ENCODE measurements at places on chromosomes 1 and 21.

DNA sequence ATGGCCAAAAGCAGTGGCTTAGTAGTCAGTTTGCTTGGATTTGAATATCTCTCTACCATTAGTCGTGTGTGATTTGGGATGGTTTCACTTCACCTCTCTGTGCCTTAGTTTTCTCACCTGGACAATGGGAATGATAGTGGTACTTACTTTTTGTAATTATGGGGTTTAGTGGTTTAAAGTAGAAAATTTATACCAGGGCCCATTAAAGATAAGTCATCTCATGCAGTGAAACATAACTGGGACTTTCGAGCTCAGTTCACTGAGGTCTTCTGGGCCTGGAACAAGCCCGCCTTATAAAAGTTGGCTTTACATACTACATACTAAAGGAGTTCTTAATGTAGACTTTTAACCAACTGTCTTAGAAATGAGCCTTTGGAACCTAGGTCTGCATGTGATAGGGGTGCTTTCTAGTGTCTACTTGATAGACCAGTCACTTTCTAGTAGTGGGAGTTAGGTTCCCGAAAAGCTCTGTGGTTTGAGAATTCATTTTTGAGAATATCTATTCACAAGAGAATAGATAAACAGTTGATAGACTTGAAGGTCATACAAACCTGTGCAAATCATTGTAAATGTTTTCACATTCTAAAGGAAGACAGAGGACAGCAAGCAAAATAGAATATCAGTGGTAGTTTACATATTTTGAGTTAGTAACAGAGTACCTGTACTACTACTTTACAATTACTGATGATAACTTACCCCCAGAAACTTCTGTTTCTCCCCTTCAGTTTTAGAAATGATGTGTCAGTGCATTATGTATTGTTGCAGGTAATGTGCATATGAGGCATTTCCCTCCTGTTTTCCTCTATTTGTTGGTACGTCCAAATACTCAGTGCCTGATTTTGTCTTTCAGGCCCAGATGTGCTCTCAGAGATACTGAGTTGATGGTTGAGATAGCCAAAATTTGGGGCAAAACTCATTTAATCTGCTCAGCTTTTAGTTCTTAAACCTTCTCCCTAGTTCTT lies 48.0 kb downstream of the DYRK1A start:
- DNase-seq: no peak

DNA sequence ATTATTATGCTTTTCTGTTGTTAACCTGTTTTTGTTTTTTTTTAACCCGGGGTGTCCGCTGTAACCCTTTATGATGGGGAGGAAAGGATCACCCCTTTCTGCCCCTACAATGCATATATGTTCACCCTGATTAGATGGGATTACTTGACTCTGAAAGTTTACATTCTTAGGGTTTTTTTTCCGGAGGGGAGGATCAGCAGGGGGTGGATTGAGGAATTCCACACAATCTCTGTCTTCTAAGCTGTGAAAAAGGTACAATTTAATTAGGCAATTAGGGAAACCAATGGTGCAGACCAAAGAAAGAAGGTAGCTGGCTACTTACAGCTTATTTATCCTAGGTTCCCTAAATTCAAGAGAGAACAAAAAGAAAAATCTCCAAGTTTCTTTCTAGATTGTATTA lies 58.3 kb downstream of the EDEM3 start:
- DNase-seq: no peak

- DNase-seq: peak; percentile 88
These were observed 13.5 kb upstream of the KCNA2 start for GRCh38 chr1:110619412-110620249.

DNA sequence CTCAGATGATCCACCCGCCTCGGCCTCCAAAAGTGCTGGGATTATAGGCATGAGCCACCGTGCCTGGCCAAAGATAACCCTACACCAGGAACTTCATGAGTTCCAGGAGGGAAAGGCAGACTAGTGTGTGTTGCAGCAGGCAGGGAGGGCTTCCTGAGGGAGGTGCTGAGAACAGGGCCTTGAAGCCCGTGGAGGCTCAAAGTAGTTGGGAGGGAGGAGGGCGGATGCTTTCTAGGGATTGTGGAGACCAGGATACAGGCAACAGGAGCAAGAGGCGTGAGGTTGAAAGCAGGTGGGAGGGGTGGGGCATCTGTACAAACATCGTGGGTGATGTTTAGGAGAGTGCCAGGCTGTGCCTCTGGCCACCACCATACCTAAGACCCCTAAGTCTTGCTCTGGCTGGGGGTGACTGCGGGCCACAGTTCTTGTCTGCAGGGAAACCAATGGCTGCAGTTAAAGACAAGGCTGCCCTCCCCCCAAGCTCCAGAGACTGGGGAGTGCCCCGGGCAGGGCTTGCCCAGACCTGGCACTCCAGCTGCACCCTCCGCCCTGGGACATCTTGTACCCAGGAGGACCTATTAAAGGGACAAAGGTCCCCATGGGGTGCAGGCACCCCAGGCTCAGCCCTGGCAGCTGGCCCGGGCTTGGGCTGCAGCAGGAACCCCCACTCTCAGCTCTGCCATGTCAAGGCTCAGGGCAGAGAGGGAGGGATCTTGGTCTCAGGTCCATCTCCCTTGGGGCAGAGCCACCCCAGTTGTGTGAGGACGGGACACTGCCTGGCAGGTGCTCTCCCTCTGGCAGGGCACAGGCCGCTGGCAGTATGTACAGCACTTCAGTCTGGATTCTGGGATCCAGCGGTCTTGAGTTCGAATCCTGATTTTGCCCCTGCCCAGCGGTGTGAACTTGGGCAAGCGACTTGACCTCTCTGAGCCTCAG lies 22.1 kb upstream of the CASZ1 start:
- DNase-seq: no peak

- no peak for DNase-seq
These were observed 183.4 kb upstream of the GALNT2 start for GRCh38 chr1:229883504-229884200.

DNA sequence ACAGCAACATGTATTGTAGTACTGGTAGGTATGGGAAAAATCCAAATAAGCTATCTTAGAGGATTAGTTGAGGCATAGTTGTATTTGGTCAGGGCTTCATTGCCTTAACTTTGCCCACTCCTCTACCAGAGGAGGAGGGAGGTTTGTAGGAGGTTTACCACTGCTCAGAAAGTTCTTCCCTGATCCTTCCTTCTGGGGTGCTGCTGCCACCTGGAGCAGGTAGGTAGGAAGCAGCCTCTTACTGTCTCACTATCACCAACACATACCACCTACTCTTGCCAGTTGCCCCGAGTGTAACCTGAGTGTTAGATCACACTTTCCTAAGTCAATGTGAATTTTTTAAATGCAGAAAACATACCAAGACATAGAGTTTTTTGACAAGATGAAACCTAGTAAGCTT lies 24.1 kb upstream of the ZSWIM5 start:
- DNase-seq: no peak

DNA sequence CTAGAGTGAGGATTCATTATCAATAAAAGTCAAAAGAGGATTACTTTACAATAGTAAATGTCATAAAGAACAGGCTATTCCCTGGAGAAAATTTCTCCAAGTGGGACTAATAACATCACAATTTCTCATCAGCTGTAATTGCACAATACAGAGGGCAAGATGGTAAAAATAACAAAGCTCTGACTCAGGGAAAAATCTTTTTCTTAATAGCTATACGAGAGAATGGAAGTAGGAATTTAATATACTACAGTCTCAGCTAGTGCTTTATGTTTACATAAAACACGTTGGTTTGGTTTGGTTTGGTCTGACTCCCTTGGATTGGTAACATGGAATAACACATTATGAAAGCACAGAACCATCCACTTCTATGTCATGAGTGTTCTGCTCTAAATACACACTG lies 397.6 kb downstream of the LRRIQ3 start:
- no peak for DNase-seq

GRCh38 chr1:29125237-29125641 lies 1.5 kb upstream of the TMEM200B start:
- no peak for DNase-seq

GRCh38 chr1:234600418-234601281 lies 9.3 kb downstream of the IRF2BP2 start:
- DNase-seq: no peak

GRCh38 chr1:185317886-185318310 lies 855 bp upstream of the IVNS1ABP start:
- peak; percentile 35 for DNase-seq

DNA sequence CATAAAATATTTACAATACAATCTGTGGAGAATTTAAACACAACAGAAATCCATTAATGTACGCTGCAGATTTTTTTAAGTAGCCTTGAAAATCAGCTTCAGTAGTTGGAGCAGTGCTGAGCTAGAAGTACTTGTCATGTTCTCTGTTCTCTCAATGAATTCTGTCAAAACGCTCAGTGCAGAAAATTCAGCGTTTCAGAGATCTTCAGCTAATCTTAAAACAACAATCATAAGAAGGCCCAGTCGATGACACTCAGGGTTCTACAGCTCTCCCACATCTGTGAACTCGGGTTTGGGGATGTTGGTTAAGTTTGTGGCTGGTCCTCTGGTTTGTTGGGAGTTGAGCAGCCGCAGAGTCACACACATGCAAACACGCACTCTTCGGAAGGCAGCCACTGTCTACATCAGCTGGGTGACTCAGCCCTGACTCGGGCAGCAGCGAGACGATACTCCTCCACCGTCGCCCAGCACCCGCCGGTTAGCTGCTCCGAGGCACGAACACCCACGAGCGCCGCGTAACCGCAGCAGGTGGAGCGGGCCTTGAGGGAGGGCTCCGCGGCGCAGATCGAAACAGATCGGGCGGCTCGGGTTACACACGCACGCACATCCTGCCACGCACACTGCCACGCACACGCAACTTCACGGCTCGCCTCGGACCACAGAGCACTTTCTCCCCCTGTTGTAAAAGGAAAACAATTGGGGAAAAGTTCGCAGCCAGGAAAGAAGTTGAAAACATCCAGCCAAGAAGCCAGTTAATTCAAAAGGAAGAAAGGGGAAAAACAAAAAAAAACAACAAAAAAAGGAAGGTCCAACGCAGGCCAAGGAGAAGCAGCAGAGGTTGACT lies 161.2 kb downstream of the RUNX1 start:
- DNase-seq: peak; percentile 52

DNA sequence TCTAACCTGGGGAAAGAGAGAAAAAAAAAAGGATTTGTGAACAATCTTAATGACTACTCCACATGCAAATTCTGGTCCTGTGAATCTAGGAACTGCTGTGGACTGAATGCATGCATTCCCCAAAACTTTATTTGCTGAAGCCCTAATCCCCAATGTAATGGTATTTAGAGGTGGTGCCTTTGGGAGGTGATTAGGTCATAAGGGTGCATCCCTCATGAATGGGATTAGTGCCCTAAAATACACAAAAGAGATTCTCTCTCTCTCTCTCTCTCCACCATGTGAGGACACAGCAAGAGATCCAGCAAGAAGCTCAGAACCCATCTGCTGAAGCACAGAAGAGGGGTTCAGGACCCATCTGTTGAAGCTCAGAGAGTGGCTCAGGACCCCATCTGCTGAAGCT lies 26.2 kb upstream of the KIRREL1 start:
- no peak for DNase-seq

DNA sequence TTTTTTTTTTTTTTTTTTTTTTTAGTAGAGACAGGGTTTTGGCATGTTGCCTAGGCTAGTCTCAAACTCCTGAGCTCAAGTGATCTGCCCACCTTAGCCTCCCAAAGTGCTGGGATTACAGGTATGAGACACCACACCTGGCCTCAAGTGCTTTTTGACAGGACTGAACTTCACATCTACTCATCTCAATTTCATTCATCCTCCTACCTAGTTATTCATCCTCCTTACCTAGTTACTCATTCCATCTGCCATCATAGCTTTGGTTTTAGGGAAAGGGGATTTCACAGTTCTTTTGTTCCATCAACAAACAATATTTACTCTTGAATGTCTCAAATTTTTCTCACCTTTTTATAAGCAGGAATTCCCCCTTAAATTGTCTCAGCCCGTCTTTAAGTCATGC lies 38.6 kb upstream of the RALGPS2 start:
- DNase-seq: no peak

GRCh38 chr1:16125483-16125882 lies 30.4 kb downstream of the EPHA2 start:
- no peak for DNase-seq

- DNase-seq: no peak
These were observed 4.3 kb upstream of the GPR153 start for GRCh38 chr1:6265151-6265550.

GRCh38 chr1:160474392-160475242 lies 48.4 kb downstream of the SLAMF6 start:
- no peak for DNase-seq

DNA sequence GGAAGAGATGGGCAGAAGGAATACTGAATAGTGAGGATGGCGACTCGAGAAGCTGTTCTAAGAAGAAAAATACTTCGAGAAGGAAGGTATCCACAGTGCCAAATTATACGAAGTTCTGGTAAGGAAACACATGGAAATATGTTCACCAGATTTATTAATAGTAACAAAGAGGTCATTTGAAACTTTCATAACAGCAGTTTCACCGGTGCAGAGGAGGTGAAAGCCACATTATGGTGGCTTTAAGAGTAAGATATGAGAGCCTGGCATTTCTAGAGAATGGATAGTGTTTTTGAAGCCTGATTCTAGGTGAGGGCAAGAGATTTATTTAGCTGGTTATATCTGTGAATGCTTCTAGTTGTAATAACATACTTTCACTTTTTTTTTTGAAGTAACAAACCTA lies 56.2 kb downstream of the DPYD start:
- DNase-seq: no peak

GRCh38 chr1:100530141-100530540 lies 7.8 kb upstream of the GPR88 start:
- DNase-seq: no peak
